Fibroblast of skin of right biceps (primary cell): ENCODE measurements at places on chromosomes 5 and 9.

- no peak for DNase-seq
Observed at GRCh38 chr5:173045474-173045873, 10.7 kb upstream of the CREBRF start.

DNA sequence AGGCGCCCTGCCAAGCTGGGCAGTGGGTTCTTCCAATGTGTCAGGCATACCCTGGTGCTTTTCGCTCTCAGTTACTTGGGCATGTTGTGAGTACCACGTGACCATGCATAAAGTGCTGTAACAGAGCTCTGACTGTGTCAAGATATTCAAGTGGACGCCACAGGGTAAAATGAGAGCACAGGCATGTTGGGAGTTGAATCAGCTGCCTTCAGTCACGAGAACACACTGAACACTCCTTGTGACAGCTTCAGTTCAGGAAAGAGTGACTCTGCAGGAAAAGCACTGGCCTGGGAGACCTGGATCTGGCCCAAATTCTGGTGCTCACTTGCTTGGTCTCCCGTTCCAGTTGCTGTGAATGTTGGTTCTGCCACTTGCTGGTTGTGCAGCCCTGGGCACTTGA lies 5.1 kb downstream of the MLANA start:
- DNase-seq: no peak

GRCh38 chr5:81749192-81749560 lies 1.7 kb downstream of the SSBP2 start:
- no peak for DNase-seq

DNA sequence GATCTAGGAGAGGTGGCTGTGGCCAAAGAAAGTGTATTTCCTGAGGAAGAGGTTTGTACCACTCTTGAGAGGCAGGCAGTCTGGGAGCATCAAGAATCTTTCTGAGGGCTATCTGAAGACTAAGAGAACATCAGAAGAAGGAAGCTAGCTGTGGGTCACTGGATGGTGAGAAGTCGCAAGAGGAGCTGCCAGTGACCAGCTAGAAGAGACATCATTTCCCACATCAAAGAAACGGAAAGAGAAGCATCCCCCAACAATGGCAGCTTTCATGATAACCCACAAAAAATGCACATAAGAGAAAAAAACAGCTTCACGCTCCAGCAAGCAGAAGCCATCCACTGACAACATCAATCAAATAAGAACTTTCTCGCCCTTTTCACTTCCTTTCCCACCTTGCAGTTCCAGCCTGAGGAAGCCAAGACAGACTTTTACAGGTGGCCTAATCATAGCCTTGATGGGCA lies 25.0 kb upstream of the CEP78 start:
- DNase-seq: no peak

DNA sequence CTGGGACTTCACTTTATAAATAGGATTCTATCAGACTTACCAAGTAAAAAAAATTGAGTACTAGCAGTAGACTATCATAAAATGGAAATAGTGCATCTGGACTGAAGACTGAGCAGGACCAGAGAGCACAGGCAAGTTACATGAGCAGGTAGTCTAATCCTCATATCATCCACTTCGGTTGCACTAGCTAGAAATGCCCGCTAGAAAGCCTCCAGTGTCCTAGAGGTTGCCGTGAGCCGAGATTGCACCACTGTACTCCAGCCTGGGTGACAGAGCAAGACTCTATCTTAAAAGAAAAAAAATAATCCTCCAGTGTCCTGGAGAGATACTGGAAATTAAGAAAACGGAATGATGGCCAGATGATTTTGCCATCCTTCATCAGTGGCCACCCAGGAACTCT lies 20.0 kb downstream of the C5orf47 start:
- no peak for DNase-seq

GRCh38 chr9:34520096-34520495 lies 2.7 kb downstream of the ENHO start:
- DNase-seq: no peak

DNA sequence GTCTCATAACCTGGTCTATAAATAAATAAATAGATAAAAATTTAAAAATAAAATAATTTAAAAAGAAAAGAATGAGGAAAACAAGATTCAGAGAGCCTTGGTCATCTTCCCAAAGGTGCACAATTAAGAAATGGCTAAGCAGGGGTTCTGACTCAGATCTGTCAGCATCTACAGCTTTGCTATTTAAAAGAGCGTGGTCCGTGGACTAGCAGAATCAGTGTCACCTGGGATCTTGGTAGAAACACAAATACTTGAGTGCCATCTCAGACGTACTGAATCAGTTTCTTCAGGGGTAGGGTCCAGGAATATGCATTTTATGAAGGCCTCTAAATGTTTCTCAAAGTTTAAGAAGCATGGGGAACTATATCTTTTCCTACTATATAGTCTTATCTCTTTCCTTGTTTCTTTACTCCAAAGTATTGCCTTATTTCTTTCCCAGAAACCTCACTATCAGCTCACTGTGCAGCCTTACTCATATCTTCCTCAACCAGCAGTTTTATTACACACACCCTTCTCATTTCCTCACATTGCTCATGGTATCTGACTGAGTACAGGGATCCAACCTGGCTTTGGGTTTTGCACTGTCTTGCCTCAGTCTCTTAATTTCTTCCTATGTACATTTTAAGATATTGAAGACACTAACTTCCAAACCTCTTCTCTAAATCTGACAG lies 58.6 kb downstream of the TMC1 start:
- DNase-seq: peak; percentile 62

GRCh38 chr5:62306896-62307689 lies 1.1 kb downstream of the KIF2A start:
- peak; percentile 46 for DNase-seq

DNA sequence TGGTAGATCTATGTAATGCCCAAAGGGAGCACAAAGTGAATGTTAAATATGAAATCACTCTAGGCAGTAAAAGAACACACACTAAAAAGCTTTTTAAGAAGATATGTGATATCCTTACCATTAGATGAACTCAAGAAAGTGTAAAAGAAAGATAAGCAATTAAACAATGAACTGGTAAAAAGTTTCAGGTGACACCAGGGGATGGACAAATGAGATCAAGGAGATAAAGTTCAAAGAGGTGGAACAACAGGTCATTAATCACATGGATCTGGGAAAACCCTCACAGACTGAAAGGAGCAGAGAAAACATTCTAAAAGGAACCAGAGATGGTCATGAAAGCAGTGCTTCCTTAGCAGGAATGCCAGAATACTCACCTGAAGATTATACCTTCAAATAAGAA lies 40.7 kb downstream of the LHFPL2 start:
- DNase-seq: no peak

- no peak for DNase-seq
Observed at GRCh38 chr5:72815580-72816283, 729 bp upstream of the TNPO1 start.

- no peak for DNase-seq
Observed at GRCh38 chr9:764986-765385, 76.5 kb upstream of the DMRT1 start.

GRCh38 chr9:20701060-20701459 lies 17.0 kb downstream of the FOCAD start:
- DNase-seq: no peak

DNA sequence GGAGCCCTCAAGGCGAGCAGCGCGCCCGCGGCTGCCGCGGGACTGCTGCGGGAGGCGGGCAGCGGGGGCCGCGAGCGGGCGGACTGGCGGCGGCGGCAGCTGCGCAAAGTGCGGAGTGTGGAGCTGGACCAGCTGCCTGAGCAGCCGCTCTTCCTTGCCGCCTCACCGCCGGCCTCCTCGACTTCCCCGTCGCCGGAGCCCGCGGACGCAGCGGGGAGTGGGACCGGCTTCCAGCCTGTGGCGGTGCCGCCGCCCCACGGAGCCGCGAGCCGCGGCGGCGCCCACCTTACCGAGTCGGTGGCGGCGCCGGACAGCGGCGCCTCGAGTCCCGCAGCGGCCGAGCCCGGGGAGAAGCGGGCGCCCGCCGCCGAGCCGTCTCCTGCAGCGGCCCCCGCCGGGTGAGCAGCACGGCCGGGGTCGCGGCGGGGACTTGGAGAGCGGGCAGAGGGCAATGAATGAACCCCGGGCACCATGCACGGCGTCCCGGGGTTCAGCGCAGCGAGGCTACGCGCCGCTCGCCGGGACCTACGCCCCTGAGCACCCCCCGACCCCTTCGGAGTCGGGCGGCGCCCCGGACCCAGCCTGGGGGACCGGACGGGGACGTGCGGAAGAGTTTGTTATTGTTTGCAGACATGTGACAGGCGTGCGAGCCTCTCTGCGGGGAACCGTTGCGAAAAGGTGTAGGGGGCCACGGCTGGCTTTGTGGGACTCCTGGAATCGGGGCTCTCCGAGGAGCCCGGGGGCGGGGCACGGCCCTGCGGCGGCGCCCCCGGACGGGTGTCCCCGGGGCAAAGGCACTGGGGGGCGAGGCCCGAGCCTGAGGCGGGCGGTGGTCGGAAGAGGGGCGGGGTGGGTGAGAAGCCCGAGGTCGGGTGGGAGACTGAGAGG lies 553 bp downstream of the MAP3K1 start:
- DNase-seq: peak; percentile 17

- peak; percentile 86 for DNase-seq
Observed at GRCh38 chr5:75053304-75054133, 1.2 kb upstream of the GCNT4 start.

DNA sequence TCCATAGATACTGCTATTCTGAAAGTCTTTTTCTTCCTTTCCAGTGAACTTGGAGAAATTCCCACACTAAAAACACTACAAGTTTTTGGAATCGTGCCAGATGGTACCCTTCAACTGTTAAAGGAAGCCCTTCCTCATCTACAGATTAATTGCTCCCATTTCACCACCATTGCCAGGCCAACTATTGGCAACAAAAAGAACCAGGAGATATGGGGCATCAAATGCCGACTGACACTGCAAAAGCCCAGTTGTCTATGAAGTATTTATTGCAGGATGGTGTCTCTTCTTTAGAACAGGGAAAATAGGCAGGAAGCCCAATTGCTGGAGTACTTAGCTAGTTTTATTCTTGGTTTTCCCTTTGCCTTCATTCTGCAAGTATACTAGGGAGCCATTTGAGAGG lies 29.9 kb downstream of the SKP2 start:
- DNase-seq: no peak

DNA sequence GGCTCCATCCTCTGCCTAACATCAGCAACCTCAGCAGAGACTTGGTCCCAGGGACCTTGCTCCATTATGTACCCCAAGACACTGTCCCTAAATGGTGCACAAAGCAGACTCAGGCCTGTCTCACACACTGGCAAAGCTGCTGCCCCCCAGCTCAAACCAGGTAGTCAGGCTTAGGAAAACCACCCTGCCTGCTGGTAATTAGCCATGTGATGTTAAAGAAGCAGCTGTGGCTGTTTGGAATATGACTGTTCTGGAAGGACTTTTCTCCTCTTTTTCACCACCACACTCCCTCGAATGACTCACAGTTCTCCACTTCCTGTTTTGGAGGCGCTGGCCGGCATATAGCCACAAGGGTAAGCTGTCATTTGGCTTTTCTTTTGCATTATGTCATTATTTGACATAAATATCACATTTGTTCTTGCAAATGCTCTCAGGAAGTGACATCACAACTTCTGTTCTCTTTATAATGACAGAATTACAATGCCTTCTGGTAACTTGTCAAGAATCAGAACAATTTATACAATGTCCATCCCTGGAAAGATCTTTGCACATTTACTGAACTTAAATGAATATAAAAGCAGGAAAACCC lies 113.9 kb downstream of the SUSD1 start:
- DNase-seq: peak; percentile 99

DNA sequence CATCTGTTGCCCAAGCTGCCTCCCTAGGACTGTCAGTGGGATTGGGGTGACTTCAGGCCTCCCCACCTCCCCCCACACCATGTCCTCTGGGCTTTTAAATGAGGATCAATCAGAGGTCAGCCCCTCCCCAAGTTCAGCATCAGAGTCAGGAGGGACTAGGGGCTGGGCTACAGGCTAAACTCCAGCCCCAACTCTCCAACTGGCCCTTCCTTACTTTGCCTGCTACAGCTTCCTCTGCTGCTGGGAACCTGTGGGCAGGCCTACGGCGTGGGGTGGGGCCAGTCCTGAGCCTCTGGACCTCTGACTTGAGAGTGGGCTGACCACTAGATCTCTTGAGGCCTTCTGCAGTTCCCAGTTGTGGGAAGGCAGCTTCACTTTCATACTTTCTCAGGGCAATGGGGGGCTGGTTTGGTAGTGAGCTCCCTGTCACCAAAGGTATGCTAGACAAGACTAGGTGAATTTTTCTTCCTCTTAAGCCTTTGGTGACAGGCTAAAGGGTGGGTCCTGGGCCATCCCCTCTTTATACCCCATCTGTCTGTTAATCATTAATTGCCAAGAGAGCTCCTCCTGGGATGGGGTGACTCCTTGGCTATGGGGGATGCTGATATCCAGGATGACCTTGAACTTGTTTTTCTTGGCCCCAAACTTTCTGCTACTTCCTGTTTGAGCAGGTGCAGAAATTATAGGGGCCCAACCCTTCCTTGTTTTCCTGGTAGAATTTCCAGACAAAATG lies 10.8 kb upstream of the DAB2IP start:
- no peak for DNase-seq

DNA sequence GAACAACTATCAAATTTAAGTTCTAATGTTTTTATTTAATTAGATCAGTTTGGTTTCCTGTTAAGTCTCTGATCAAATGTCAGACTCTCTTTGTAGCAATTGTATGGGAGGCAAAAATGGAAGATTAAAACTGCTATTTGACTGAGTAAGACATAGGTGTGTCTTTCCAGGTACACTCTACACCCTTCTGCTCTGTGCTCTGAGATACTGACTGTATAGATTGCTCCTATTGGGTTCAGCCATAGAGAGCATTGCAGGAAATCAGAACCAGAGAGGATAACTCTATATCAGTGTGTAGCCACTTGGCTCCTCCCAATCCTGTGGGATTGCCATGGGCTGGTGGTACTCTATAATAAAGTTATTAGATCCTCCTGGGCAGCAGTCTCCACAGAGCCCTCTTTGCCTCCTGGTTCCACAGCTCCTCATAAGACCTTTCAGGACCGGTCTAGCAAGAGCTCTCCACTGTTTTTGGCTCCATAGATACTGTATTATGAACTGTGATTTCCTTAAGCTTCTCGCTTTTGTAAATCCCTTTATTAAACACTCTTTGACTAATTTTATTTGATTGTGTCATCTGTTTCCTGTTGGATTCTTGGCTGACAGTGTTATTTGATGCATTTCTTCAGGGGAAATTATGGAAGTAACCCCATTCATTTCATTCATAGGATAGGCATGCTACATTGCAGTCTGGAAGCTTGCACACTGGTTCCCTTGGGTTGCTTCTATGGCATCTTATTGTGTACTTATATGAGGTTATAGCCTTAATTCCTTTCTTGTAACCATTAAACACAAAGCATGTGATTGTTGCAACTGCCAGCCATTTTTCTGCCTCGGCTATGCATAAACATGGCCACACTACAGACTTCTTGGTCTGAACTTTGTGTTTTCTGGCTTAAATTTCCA lies 115.6 kb downstream of the VCAN start:
- peak; percentile 53 for DNase-seq

DNA sequence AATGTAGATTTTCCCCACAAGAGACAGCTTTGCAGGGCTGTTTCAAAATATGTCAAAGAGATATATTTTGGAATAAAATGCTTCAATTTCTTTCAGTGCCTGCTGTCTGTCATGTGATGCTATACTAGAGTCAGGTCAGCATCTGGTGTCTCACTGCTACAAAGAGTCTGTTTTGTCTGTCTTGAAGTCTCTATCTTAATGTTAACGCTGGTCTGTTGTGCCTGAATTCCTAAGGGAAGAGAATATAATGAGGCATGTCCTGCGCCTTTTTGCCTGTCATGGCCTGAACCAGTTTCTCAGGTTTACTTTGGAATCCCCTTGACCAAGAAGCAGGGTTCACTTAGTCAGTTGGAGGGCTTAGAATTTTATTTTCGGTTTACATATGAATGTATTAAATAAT lies 176.4 kb downstream of the PDZD2 start:
- DNase-seq: no peak

- no peak for DNase-seq
Observed at GRCh38 chr5:181173027-181173419, 25.6 kb downstream of the OR2V2 start.
